ENCODE measurements at places on chromosomes 3 and 15. TPM values are rescaled to one million over a fixed set of nuclear protein-coding genes. Genes with fewer than 3 reads are reported as not detected.

DNA sequence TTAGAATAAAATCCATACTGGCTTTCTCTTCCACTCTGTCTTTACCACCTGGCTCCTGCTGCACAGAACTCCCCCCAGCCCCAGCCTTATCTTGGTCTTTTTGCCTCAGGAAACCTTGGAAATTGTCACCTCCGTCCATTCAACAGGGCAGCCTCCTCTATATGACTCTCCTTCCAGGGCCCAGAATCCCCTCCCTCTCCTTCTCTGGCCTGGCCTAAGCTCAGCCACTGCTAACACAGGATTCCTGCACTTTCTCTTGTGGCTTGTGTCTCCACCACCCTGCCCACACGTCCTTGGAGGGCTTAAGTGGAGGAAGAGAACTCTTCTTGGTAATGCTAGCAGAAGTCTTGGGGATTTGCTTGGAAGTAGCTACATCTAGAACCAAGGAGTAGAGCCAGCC lies 1.5 kb upstream of the IL17RD start:
- no peaks in the 10 kb centered on the region for H3K27me3 ChIP-seq
- peaks cover 28% of the 10 kb centered on the region for H3K4me1 ChIP-seq
- H3K36me3 ChIP-seq: no peaks in the 10 kb centered on the region
- DNase-seq: no peak
- H3K4me3 ChIP-seq: no peak overlapping the region

The TF gene
- total RNA-seq: 0.33 TPM

- H3K27me3 ChIP-seq: no peaks in the 10 kb centered on the region
- no peak for DNase-seq
- H3K4me1 ChIP-seq: peaks cover 23% of the 10 kb centered on the region
These were observed at the start of gene CXCR6 for GRCh38 chr3:45943207-45943846. Gene CXCR6, plus strand, starts transcription at chr3:45943464. Its CDS starts 3,018 bp downstream, at chr3:45946482.

- no peak for DNase-seq
- peaks cover 8% of the 10 kb centered on the region for H3K4me1 ChIP-seq
- no peak overlapping the region for H3K27ac ChIP-seq
- H3K27me3 ChIP-seq: no peaks in the 10 kb centered on the region
- no peak overlapping the region for H3K4me3 ChIP-seq
- H3K36me3 ChIP-seq: no peaks in the 10 kb centered on the region
These were observed 215.6 kb upstream of the AZI2 start for GRCh38 chr3:28564211-28564610.

- no peak overlapping the region for H3K4me3 ChIP-seq
- peaks cover 22% of the 10 kb centered on the region for H3K27me3 ChIP-seq
- DNase-seq: no peak
- H3K27ac ChIP-seq: no peak overlapping the region
These were observed 5.4 kb downstream of the MGLL start for GRCh38 chr3:127816783-127817405.

- no peaks in the 10 kb centered on the region for H3K36me3 ChIP-seq
- peak; percentile 55 for DNase-seq
- peaks cover 7% of the 10 kb centered on the region for H3K4me1 ChIP-seq
- no peak overlapping the region for H3K27ac ChIP-seq
- H3K27me3 ChIP-seq: no peaks in the 10 kb centered on the region
These were observed 3.8 kb upstream of the ACAD9 start for GRCh38 chr3:128875556-128876120.

- no peaks in the 10 kb centered on the region for H3K36me3 ChIP-seq
- no peaks in the 10 kb centered on the region for H3K27me3 ChIP-seq
- H3K27ac ChIP-seq: no peak overlapping the region
- no peak overlapping the region for H3K4me3 ChIP-seq
- H3K4me1 ChIP-seq: peaks cover 4% of the 10 kb centered on the region
These were observed 5.6 kb downstream of the TERC start for GRCh38 chr3:169759256-169759655.

- DNase-seq: no peak
- H3K27me3 ChIP-seq: peaks cover 44% of the 10 kb centered on the region
- H3K36me3 ChIP-seq: no peaks in the 10 kb centered on the region
- H3K27ac ChIP-seq: no peak overlapping the region
These were observed 9.2 kb upstream of the KY start for GRCh38 chr3:134660046-134660441.

GRCh38 chr3:47133641-47134040 lies 30.3 kb downstream of the SETD2 start:
- H3K27ac ChIP-seq: no peak overlapping the region
- no peak for DNase-seq

GRCh38 chr3:107370907-107371306 lies 6.3 kb upstream of the CCDC54 start:
- no peak for DNase-seq
- H3K27me3 ChIP-seq: no peaks in the 10 kb centered on the region

The SLC25A36 gene
- 85.7 TPM for total RNA-seq

DNA sequence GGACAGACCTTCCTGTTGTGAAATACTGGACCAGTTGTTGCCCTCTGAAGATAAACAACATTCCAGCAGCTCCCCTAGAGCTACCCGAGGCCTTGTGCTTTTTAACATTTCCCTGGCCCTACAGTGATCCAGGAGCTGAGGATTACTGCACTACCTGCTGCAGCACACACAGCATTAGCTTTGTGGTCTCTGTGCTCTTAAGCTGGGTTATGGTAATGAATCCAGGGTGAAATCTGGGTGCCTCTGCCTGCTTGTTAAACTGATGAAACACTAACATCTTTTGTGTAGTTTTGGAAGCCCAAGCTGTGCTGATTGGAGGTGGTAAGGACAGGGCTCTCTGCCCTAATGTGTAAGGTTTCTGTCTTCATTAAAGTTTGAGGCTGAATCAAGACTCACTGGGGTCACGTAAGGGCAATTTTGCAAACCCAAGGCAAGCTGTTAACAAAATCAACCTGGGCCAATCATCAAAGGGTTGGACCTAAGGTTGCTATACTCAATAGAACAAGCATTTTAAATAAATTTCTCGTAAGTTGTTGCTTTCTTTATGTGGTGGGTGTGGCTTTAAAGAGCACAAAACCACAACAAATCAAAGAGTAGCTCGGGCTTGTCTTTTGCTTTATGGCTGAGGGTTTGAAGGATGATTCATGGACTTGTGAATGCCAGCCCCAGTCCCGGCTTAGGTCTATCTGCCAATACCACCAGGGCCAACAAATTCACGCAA lies 183.9 kb downstream of the TPRG1 start:
- H3K27ac ChIP-seq: no peak overlapping the region
- no peak overlapping the region for H3K4me3 ChIP-seq
- peak; percentile 91 for DNase-seq
- H3K27me3 ChIP-seq: no peaks in the 10 kb centered on the region
- H3K4me1 ChIP-seq: no peaks in the 10 kb centered on the region

GRCh38 chr15:82533801-82534200 lies 6.5 kb downstream of the RPS17 start:
- no peaks in the 10 kb centered on the region for H3K27me3 ChIP-seq
- H3K4me3 ChIP-seq: no peak overlapping the region
- H3K27ac ChIP-seq: no peak overlapping the region
- peaks cover 13% of the 10 kb centered on the region for H3K4me1 ChIP-seq
- peaks cover 36% of the 10 kb centered on the region for H3K36me3 ChIP-seq
- no peak for DNase-seq
